ENCODE measurements at places on chromosomes 12 and 14.

- DNase-seq = no peak
Observed at GRCh38 chr14:73749706-73750530, 35.7 kb upstream of the PNMA1 start.

- no peak for DNase-seq
Observed at GRCh38 chr12:128702371-128702770, 121.4 kb downstream of the SLC15A4 start.

DNA sequence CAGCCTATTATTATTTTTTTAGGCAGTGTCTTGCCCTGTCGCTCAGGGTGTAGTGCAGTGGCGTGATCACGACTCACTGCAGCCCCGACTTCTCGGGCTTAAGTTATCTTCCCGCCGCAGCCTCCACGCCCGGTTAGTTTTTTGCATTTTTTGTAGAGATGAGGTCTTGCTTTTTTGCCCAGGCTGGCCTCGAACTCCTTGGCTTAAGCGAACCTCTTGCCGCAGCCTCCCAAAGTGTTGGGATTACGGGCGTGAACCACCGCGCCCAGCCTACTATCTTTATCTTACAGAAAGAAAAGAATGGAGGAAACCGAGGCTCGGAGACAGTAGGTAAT, 507 bp upstream of the PTPN11 start:
- DNase-seq = no peak

DNA sequence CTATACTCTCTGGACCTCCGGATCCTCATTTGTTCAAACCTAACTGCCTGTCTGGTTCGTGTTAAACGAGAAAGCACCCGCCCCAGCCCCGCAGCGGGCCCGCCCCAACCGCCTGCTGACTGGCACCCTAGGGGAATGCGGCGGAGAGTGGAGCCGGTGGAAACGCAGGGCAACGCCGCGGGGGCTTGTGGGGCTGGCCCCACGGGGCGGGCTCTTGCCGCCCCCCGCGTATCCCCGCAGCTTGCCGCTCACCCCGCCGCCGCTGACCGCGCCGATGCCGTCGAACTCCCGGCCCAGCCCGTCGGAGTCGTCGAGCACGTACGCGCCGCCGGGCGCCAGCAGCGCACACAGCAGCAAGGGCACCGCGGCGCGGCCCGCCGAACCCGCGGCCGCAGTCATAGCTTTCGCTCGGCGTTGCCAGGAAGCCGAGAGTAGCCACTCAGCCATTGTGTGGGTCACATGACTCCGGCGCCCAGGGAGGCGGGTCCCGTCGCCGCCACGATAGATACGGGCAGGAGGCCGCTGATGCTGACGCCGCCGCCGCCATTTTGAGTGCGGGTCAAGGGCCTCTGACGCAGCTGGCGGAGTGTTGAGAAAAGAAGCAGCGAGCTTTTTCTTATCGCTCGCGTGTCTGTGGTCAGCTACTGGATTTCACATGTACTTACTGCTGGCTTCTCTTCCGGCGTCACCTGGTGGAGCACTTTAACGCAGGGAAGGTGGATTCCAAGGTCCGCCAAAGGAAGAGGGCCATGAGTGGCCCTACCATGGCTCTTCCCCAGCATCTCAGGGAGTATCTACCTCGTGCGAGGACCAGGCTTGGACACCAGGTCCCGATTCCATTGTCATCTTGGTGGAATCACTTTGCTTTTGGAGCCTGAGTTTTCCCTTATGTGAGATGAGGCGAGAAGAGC, at the start of gene GALC:
Gene GALC, minus strand, starts transcription at position 465 of the 911 bp plus-strand sequence. Its CDS starts 18 bp downstream, at position 447.
- peak; percentile 86 for DNase-seq

DNA sequence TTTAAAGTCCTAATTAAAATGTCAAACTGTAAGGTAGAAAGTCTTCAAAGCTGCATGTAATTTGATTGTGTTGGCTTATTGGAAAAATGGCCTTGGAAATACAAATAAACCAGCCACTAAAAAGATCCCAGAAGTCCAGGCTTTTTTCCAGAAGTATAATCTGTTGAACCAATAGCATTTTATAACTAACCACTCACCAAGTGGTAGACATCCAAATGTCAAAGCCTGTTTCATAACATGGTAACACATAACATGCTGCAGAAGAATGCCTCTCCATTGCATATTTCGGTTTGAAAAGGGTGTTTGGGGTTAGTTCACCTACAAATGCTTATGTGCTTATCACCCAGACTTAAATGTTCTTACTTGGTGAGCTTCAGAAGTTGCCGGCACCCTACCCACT, 183.7 kb upstream of the DIO2 start:
- no peak for DNase-seq

GRCh38 chr14:71078500-71078899, 171.2 kb downstream of the PCNX1 start:
- DNase-seq = no peak

DNA sequence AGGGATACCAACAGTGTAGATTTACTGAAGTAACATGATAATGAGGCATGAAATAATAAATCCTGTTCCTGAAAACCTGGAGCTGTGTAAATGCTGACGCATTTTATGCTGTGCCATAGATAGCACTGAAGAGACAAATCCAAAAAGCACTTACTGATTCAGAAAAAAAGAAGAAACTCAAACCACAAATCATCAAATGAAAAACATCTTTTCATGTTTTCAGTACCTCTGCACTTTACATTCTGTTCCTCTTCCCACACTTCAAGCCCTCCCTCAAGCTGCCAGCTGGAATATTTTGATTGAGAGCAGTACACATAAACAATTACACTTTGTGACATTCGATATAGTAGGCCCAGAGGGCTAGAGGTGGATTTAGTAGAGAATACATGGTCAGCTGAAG, 362.3 kb downstream of the NAV3 start:
- no peak for DNase-seq

- DNase-seq = no peak
Observed at GRCh38 chr12:59087077-59087673, 166.9 kb upstream of the LRIG3 start.

DNA sequence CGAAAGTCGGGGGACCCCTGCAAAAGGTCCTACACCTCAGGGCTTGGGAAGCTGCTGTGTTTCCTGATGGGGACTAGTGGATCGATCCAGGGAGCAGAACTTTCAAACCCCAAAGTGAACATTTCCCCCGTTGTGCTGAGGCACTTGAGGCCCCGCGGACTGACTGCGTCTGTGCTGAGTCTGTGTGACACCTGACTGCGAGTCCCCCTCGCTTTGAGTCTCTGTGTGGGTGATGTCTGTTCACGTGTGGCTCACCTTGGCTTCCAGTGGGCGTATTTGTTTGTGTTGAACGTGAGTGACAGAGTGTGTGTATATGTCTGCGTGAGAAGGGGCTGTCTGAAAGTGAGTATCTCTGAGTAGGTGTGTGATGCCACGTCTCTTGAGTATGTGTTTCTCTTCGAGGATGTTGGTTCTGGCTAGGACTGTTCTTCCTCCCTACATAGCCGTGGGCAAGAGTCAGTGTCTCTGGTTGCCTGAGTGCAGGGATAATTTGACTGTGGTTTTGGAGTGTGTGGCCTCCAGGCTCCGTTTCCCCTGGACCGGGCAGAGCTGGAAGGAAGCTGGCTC, 1.3 kb downstream of the TEAD4 start:
- peak; percentile 17 for DNase-seq

DNA sequence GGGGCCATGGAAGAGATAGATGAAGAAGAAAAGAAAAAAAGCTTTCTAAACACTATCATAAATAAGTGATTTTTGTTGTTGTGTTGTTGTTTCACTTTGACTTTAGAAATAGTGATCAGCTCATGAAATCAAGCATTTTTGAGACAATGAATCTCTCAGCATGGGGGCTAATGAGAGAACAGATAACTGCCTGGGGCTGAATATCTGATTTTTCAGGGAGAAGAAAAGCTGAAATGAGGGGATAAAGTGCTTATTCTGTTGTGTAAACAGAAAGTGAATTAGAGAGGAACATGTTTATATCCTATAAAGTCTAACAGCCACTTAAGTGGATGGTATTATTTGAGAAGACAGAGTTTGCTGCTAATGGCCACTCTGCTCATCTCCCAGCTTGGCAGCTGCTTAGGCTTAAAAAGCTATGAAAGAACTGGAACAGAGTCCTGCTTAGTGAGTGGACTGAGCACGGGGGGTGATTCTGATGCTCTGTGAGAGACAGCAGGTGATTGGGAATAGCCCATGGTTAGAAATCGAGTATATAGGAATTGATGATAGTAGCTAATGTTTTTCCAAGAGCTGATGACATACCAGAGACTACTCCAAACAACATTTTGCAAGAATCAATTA, 646.1 kb upstream of the TMEM132C start:
- DNase-seq = no peak

DNA sequence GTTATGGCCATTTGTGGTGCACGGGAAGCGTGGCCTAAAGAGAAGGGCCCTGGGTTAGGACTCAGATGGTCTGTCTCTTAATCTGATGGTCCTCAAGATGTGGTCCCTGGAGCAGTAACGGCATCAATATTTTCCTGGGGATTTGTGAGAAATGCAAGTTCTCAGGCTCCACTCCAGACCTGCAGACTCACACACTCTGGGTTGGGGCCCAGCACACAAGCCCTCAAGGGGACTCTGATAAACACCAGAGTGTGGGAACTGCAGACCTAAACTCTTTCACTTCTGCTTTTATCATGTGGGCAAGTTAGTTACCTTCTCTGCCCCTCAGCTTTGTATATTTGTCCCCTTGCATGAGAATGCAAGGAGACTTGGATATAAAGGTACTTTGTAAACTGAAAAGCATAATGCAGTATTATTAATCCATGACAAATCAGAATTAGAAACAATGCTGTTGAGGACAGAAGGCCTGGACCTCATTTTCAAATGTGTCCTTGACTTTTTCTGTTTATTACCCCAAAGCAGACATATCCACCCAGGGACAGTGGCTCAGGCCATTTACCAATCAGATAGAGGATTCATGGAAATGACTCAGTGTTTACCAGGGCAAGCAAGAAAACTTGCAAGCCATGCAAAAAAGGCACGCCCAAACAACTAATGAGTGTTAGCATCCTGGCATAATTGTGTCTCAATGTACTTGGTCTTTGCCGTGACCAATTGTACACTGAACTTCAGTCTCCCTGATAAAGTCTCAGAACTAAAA, 157.0 kb downstream of the ASCL1 start:
- peak; percentile 34 for DNase-seq

DNA sequence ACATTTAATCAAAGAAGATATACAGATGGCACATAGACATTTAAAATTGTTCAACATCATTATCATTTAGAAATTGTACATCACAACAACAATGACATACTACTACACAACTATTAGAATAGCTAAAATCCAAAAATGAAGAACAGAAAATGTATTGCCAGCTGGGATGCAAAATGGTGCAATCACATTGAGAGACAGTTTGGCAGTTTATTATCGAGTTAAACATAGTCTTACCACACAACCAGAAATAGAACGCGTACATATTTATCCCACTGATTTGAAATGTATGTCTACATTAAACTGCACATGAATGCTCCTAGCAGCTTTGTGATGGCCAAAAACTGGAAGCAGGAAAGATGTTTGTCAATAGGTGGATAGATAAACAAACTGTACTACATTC, 791.5 kb upstream of the MGAT4C start:
- no peak for DNase-seq

GRCh38 chr12:120225200-120225558, 24.3 kb upstream of the RPLP0 start:
- DNase-seq = no peak

GRCh38 chr14:100199240-100199860, 39.6 kb upstream of the YY1 start:
- DNase-seq = no peak

GRCh38 chr12:12022306-12022936, 48.3 kb upstream of the BCL2L14 start:
- DNase-seq = no peak

- no peak for DNase-seq
Observed at GRCh38 chr12:10001171-10001776, 2.4 kb upstream of the CLEC1B start.

GRCh38 chr12:67431411-67432020, 162.4 kb downstream of the CAND1 start:
- DNase-seq = no peak

- DNase-seq = no peak
Observed at GRCh38 chr12:116964054-116965050, 53.6 kb downstream of the FBXW8 start.

DNA sequence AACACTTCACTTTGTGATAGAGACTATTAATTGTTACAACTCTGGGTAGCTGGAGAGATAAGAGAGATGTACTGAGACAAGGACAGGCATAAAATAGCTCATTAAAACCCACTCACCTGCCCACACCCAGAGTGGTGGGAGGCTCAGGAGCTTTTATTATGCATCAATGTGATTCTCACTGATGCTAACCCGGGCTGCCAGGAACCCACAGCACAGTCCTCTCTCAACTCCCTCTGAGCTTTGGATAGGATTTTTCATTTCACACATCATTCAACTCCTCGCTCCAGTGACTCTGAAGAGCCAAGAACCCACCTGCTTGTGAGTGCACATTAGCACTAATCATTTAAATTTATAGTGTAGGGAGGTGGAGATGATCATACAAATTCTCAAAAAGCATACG, 827.9 kb downstream of the FLRT2 start:
- no peak for DNase-seq

DNA sequence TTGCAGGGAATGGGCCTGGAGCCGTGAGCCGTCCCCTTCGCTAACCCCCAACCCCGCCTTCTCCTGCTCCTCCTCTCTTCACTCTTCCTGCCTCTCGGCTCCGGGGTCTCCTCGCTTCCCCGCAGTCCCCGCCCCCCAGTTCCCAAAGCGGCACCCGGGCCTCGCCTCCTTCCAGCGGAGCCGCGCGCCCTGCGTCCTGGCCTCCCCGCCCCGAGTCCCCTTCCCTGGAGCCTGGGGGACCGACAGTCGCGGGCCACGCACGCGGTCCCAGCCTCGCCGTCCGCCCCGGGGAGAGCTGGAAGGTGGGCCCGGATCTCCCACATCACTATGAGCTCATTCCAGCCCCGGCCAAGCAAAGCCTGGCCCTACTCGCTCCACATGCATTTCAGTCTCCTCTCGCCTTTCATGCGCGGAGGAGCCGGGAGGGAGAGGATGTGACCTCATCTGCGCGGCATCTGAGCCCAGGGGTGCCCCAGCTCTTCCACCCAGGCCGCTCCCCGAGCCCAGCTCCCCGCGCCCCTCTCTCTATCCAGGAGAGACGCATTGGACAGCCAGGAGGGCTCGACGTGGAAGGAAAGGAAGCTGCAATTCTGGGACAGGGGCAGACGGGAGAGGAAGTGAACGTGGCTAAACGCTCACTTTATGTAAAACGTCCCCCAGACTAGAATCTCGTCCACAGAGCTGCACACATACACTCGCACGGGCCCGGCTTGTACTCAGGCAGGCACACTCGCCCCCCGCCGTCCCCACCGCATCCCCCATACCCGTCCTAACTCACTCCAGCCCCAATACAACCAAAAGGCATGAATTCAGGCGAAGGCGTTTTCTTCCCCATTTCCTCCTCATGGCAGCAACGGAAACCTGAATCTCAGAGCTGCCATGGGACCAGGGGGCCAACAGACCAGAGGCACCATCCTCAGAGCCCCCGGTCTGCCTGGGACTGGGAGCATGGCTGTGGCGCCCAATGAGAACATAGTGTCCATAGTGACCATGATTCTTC, 108.7 kb upstream of the CCND2 start:
- DNase-seq = no peak
